ENCODE measurements at places on chromosomes 4 and X.
A peak's percentile ranks its signal among the peaks of the same experiment; 100 is the strongest.

GRCh38 chr4:2291705-2292645 is 30.1 kb upstream of the MXD4 start:
- no peak for DNase-seq

DNA sequence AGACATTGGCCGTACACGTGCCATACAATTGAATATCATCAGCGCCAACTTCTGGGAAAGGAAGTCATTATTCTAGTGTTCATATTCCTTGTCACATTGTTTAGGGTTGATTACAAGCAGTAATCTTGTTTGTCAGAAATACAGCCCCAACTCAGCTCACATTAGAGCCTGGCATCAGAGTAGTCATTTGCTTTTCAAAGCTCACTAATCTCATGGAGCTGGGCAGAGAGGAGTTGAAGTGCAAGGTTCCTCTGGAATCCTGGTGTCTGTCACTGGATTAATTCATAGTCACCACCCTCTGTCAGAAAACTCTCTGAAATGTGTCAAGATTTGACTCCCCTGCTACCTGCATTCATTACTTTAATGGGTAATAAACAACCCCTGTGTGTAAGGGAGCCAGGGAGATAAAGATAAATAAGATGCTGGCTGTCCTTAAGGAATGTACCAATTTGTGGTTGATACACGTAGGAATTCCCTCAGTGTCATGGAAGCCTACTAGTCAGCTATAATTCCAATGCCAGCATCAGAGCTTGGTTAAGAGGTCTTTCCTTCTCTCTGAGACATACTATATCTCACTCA is 43.7 kb upstream of the S100G start:
- DNase-seq = no peak

GRCh38 chr4:115145393-115146160 is 32.2 kb upstream of the NDST4 start:
- no peak for DNase-seq

- no peak for DNase-seq
These were observed 89.3 kb upstream of the STX18 start for GRCh38 chr4:4631150-4631549.

DNA sequence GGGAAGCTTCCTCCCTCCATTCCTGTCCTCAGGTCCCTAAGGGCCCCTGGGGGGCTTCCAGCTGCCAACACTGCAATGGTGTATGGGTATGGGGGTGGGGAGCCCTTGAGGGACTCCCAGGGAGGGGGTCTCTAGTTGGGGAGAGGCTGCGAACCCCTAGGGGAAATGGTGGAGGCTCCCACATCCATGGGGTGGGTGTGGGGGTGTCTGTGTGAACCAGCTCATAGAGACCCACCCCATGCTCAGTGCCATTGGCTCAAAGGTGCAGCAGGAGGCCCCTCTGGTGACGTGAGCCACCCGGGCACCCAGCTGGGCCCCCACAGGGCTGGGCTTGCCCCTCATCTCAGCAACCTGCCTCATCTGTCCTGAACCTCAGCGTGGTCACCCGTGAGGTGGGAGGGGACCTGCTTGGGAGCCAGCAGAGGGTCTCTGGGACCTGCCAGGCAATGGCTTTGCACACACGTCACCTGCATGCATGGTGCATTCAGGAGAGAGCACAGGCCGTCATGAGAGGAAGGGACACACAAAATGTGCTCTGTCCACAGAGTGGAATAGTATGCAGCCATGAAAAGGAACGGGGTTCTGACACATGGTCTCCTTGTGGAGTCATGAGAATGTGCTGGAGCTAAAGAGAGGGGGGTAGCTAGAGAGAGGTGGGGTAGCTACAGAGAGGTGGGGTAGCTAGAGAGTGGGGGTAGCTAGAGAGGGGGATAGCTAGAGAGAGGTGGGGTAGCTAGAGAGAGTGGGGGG is 22.7 kb upstream of the PLCXD1 start:
- DNase-seq = peak; percentile 49

GRCh38 chr4:168097161-168097560 is 4.8 kb downstream of the ANXA10 start:
- DNase-seq = no peak

GRCh38 chr4:153023139-153023538 is 87.0 kb downstream of the FHDC1 start:
- DNase-seq = no peak

Data from posterior cingulate gyrus (tissue), 11 donors.